ENCODE measurements at places on chromosomes 13 and 19. TPM values are rescaled to one million over a fixed set of nuclear protein-coding genes. Genes with fewer than 3 reads are reported as not detected.

Gene DGKH
- total RNA-seq, result 7.8 TPM

Gene GPC6
- total RNA-seq, result 45.2 TPM

Gene LHB
- total RNA-seq, result 1.2 TPM

Gene ZNF837
- 3.6 TPM for total RNA-seq

Gene APOE
- 12.5 TPM for total RNA-seq

Gene NLRP7
- total RNA-seq, result not detected

Gene ZNF723
- not detected for total RNA-seq

Gene SPRED3
- 2.6 TPM for total RNA-seq

Gene SPIB
- not detected for total RNA-seq

Gene EVI5L
- 15.0 TPM for total RNA-seq

Gene SLC10A2
- total RNA-seq, result not detected

Gene SIGLEC11
- total RNA-seq, result not detected

Gene SAFB2
- 9.6 TPM for total RNA-seq

Gene ZNF571
- 0.78 TPM for total RNA-seq

Gene VSTM1
- not detected for total RNA-seq

Gene FLT1
- total RNA-seq, result 4.8 TPM

Gene CYP2F1
- not detected for total RNA-seq

Gene C19orf33
- total RNA-seq, result 27.9 TPM

Gene HIPK4
- total RNA-seq, result under 0.01 TPM

Gene ISYNA1
- total RNA-seq, result 55.7 TPM

Gene C1QTNF9B
- total RNA-seq, result not detected

Gene ADAT3
- 11.7 TPM for total RNA-seq

Gene BRCA2
- total RNA-seq, result 4.1 TPM

Gene CFAP97D2
- not detected for total RNA-seq

Gene NFIX
- 33.9 TPM for total RNA-seq

Gene POLR2I
- total RNA-seq, result 69.3 TPM

Gene SIGLEC9
- total RNA-seq, result not detected

Gene QPCTL
- total RNA-seq, result 13.1 TPM

Gene ZNF77
- total RNA-seq, result 4.9 TPM

Gene CNFN
- total RNA-seq, result not detected

Gene FUT1
- 0.39 TPM for total RNA-seq

Gene POU2F2
- 5.0 TPM for total RNA-seq

Gene ZNF112
- total RNA-seq, result 2.3 TPM

Gene LNX2
- total RNA-seq, result 4.1 TPM

Gene LILRB2
- total RNA-seq, result not detected

Gene MATK
- total RNA-seq, result 0.40 TPM

Gene UBE2L5
- not detected for total RNA-seq

Gene ZNF44
- total RNA-seq, result 2.6 TPM

Gene LILRB5
- total RNA-seq, result not detected

Gene CIC
- total RNA-seq, result 29.5 TPM

Gene SKA3
- 6.1 TPM for total RNA-seq

Gene LMTK3
- total RNA-seq, result 0.26 TPM

Gene GRIN3B
- 2.0 TPM for total RNA-seq

Gene CYP2A7
- not detected for total RNA-seq

Gene TMEM86B
- total RNA-seq, result 1.8 TPM

Gene CLASRP
- 11.9 TPM for total RNA-seq

Gene CGB5
- total RNA-seq, result 12.3 TPM

Gene UNC13A
- total RNA-seq, result 0.08 TPM

Gene PALM
- total RNA-seq, result 83.0 TPM

Measured in epithelial cell of alveolus of lung (primary cell).